ENCODE measurements at places on chromosomes 11 and 22. TPM values are rescaled to one million over a fixed set of nuclear protein-coding genes. Genes with fewer than 3 reads are reported as not detected.
A peak's percentile ranks its signal among the peaks of the same experiment; 100 is the strongest.

- H3K27ac ChIP-seq = peak overlapping the region; percentile 85
- H3K36me3 ChIP-seq = no peaks in the 10 kb centered on the region
- no peak for DNase-seq
- no peaks in the 10 kb centered on the region for H3K27me3 ChIP-seq
These were observed 111.2 kb downstream of the MICAL3 start for GRCh38 chr22:17912945-17913721.

GRCh38 chr11:7527029-7527428 lies 13.2 kb downstream of the PPFIBP2 start:
- DNase-seq = no peak
- no peaks in the 10 kb centered on the region for H3K36me3 ChIP-seq
- no peak overlapping the region for H3K4me3 ChIP-seq

DNA sequence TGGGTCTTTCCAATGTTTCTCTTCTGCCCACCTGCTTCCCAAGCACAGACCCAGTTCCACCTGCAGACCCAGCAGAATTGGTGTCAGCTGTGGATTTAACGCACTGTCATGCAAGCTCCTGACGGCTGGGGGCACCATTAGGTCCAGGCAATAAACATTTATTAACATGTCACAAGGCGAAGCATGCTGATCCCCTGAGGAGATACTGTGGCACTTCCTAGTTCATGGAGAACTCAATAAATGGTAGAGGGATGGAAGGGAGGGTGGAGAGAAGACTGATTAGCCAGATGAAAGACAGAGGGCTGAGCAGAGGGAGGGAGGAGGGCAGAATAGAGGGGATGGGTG lies 68.3 kb upstream of the TSPAN18 start:
- H3K27ac ChIP-seq = no peak overlapping the region
- no peak for DNase-seq
- H3K36me3 ChIP-seq = no peaks in the 10 kb centered on the region
- H3K27me3 ChIP-seq = no peaks in the 10 kb centered on the region
- peaks cover 15% of the 10 kb centered on the region for H3K4me1 ChIP-seq

DNA sequence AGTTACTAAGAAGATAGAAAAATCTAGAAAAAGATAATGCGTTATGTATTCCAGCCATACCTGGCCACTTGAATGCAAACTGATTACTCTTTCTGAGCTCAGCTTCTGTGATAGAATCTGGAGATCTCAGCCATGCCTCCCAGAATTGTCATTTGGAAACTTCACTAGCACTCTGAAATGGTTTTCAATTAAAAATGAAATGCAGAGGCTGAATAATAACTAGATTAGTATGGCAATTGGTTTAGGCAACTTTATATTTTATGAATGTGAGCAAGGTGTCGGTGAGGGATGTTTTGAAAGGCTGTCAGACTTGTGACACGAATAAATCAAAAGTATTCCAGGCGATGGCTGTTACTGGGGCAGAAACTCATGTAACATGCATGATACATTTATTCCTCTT lies 128.8 kb upstream of the SORL1-AS1 start:
- H3K4me3 ChIP-seq = no peak overlapping the region
- no peak for DNase-seq
- no peak overlapping the region for H3K27ac ChIP-seq
- H3K36me3 ChIP-seq = no peaks in the 10 kb centered on the region
- H3K4me1 ChIP-seq = no peaks in the 10 kb centered on the region

Gene PTPRCAP
- 8.9 TPM for total RNA-seq

Gene CBLIF
- total RNA-seq = not detected

Gene XNDC1N
- total RNA-seq = 10.4 TPM
